ENCODE measurements at places on chromosomes 2 and 18.

- no peak for DNase-seq
Measured at GRCh38 chr2:179849719-179850118, 11.7 kb downstream of the ZNF385B start.

- DNase-seq, result no peak
Measured at GRCh38 chr2:95006588-95006987, 18.9 kb upstream of the MAL start.

- no peak for DNase-seq
Measured at GRCh38 chr2:109527846-109528705, 85.7 kb downstream of the SEPTIN10 start.

DNA sequence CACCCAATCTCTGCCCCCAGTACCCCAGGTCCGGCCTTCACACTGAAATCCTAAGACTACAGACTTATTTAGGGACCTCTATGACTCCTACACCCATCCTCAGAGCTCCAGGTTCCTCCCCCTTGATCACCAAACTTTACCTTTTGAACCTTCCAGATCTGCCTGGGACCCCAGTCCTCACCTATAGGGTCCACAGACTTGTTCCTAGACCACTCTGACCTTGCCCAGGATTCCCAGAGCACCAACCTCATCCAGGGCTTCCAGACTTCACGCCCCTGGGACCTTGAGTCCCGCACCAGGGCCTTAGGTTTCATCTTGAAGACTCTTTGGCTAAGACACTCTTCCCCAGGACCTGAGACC is 462 bp downstream of the CHCHD5 start:
- DNase-seq, result no peak

DNA sequence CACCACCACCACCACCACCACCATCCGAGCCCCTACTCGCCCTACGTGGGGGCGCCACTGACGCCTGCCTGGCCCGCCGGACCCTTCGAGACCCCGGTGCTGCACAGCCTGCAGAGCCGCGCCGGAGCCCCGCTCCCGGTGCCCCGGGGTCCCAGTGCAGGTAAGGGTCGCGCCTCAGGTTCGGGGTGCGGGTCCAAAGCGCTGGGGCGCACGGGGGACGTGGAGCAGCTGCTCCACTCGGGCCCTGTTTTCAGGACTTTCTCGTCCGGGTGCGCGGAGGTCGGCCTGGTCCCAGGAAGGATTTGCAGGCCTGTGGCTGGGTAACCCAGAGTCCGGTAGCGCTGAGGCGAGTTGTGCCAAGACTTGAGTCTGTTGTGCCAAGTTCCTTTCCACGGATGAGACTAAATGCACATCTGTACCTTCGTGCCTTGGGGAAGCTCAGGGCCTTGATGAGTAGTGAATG is 2.8 kb downstream of the GATA6 start:
- DNase-seq, result no peak

- DNase-seq, result no peak
Measured at GRCh38 chr18:50096766-50097435, 98.0 kb downstream of the MYO5B start.

DNA sequence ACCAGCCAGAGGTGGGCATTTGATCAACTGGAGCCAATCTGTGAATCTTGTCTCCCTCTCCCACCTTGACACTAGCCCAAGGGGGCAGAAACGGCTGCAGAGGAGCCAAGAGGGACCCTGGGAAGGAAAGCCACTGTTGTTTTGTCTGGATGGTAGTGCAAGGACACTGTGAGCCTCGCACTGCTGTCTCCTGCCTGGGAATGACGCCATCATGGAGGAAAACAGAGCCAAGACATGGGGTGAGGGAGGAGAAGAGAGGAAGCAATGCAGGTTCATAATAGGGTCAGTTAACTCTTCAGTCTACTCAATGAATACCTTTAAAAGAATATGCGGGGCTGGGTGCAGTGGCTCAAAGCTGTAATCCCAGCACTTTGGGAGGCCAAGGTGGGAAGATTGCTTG is 231.1 kb upstream of the AGAP1 start:
- DNase-seq, result no peak

GRCh38 chr18:57803103-57803969 is at the start of gene ATP8B1:
Gene ATP8B1 (minus strand): TSS chr18:57803315. CDS start chr18:57731807, 71,508 bp downstream.
- DNase-seq, result peak; percentile 67

DNA sequence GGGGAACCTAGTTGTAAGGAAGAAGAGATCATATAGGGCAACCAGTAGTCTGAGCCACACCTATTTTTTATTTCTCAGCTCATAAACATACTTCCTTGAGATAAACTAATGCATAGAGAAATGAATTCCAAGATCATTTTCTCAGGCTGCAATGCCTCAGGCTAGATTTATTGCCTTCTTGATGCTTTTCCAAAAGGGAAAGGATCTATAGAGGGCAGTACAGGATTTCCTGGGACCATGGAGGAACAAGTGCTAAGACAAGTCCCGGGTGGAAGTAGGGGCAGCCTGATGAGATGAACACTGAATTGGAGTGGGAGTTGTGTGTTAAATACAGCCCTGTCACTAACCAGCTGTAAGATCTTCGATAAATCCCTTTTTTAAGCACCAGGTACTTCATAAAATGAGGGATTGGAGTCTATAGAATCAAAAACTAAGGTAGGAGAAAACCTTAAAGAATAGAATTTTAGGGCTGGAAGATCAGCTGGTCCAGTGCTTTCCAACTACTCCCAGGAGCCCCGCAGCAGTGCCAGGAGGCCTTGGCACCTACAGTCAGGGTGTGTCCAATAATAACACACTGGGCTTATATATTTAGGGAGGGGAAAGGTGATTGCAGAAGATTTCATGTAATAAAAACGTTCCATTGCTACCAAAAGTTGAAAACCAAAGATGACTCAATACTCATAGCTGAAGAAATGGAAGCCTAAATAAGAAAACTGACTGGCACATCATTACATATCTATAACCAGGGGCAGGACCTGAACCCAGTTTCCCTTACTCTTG is 58.1 kb downstream of the SERTAD2 start:
- DNase-seq, result no peak

- DNase-seq, result peak; percentile 72
Measured at GRCh38 chr2:147204102-147204501, 640.7 kb upstream of the ACVR2A start.

DNA sequence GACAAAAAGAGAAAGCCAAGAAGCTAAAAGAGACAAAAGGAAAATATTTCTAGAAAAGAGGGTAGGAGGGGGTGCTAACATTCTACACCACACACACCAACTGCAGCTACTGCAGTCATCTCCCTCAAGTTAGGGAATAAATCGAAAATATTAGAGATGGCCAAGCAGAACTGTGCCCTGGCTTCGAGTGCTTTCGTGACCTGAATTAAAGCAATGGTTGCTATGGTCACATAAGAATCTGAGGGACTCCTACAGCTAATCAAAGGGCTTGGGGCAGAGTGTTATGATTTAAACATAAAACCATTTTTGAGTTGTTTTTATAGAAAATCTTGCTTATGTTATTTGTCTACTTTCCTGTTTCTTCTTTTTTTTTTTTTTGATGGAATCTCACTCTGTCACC is 159.6 kb upstream of the HNRNPA3 start:
- DNase-seq, result no peak

GRCh38 chr2:149167001-149167780 is 128.7 kb downstream of the LYPD6B start:
- DNase-seq, result no peak

- DNase-seq, result no peak
Measured at GRCh38 chr2:206918263-206918662, 21.1 kb upstream of the CPO start.

Data from stromal cell of bone marrow (primary cell).